NCI-H1417 treated with DMSO at 0.1 percent for 48 hours (cell line): ENCODE measurements at places on chromosomes 2 and 18.

- no peak for DNase-seq
Observed at GRCh38 chr18:54948350-54948837, 10.9 kb downstream of the CCDC68 start.

GRCh38 chr2:73972846-73973245 lies 11.9 kb upstream of the TET3 start:
- DNase-seq, result no peak

DNA sequence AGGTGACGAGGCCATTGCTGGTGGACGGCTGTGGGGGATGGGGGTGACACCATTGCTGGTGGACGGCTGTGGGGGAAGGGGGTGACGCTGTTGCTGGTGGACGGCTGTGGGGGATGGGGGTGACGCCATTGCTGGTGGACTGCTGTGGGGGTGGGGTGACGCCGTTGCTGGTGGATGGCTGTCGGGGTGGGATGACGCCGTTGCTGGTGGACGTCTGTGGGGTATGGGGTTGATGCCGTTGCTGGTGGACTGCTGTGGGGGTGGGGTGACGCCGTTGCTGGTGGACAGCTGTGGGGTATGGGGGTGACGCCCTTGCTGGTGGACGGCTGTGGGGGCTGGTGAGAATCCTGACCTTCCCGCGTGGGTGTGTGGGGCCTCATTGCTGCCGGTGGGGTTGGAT lies 47.1 kb downstream of the CTDP1 start:
- DNase-seq, result no peak

DNA sequence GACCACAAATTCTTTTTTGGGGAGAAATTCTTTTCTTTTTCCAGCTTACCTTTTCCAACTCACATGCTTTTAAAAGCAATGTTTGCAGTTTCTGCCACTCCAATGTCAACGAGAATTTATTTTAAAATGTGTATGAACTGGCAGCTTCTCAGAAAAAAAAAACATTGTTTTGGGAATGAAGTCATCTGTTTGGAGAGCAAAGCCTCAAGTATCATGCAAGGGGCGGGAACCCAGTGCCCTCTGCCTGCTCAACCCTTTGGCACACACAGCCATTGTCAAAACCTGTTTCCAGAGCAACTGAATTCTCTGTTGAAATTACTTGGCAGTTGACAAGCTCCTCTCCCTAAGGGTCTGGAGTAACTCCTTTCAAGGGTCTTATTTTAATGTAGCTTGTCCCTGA lies 128.5 kb downstream of the QPCT start:
- peak; percentile 8 for DNase-seq

- DNase-seq, result no peak
Observed at GRCh38 chr2:95329891-95330793, 33.0 kb downstream of the KCNIP3 start.

GRCh38 chr2:12173271-12173942 lies 427.0 kb downstream of the LPIN1 start:
- DNase-seq, result no peak
